ENCODE measurements at places on chromosomes 2 and 18. TPM values are rescaled to one million over a fixed set of nuclear protein-coding genes. Genes with fewer than 3 reads are reported as not detected.

DNA sequence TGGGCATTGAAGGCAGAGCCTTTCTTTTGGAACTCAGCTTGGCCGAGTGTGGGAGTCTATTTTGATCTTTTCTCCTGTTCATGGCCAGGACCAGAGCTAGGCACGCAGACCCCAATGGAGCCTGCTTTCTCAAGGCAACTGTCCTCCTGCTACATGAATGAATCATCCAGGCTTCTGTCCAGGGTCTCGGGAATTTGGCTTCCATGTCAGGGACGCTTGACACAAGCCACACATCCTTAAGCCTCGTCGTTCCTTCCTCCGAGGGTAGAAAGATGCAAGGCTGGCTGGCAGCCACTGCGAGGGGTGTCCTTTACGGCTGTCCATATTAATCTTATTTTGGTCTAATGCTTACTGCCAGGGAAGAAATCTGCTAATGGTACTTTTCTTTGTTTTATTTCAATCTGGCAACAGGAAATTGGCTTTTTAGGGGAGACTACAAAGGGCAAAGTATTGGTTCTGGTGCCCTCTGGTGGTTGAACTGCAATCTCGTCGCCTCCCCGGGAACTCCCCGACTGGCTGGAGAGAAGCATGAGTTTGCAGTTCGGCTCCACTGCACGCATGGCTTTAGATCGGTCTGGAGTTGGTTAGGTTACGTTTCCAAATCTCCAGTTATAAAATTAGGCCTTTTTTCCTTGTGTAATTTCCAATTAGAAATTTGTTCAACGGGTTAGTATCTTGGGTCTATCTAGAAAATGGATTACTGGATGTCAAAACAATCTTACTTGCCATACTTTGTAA is 135.2 kb downstream of the ALPK2 start:
- peak; percentile 74 for DNase-seq

The CCBE1 gene
- 8.0 TPM for total RNA-seq

- DNase-seq: no peak
Measured at GRCh38 chr2:221124532-221125240, 447.4 kb downstream of the EPHA4 start.

- peak; percentile 50 for DNase-seq
Measured at GRCh38 chr18:74493689-74494088, 2.5 kb upstream of the CNDP2 start.

The MBD1 gene
- total RNA-seq: 68.0 TPM

DNA sequence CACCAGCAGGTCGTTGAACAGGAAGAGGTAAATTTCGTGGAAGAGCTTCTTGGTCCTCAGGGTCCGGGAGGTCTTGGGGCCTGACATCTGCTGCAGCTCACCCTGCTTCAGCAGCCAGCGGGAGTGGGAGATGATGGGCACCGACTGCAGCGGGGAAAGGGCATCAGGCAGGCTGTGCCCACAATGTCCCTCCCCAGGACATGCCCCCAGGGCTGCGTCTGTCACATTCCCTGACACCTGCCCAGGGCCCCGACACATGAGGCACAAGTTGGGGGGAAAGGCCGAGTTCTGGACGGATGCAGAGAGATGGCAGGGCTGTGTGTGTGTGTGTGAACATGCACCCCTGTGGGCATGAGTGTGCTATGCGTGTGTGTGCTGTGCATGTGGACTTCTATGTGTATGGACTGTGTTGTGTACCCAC is 13.9 kb downstream of the SNORC start:
- no peak for DNase-seq

The MC4R gene
- total RNA-seq: not detected

GRCh38 chr2:197149546-197149945 is 161.0 kb downstream of the ANKRD44 start:
- no peak for DNase-seq

DNA sequence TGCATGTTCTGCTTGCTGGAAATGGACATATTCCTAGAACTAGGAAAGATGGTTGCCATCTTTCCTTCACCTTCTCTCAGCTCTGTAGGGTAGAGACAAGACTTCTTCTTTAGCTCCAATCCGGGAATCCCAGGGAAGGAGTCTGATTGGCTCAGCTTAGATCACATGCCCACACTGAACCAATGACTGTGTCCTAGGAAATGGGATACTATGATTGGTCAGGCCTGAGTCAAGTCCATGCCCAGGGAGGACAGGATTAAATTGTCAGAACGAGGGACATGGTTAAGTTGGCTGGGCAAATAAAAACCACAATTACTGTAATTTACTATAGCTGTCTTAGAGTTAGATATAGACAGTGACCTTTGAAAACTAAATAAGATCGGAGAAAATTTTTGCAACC is 31.4 kb downstream of the SEMA4F start:
- DNase-seq: no peak

GRCh38 chr2:160842286-160842685 is 317.9 kb upstream of the TANK start:
- DNase-seq: no peak

The FSIP2 gene
- 17.2 TPM for total RNA-seq

GRCh38 chr2:191488135-191488534 is 189.8 kb upstream of the NABP1 start:
- peak; percentile 39 for DNase-seq

DNA sequence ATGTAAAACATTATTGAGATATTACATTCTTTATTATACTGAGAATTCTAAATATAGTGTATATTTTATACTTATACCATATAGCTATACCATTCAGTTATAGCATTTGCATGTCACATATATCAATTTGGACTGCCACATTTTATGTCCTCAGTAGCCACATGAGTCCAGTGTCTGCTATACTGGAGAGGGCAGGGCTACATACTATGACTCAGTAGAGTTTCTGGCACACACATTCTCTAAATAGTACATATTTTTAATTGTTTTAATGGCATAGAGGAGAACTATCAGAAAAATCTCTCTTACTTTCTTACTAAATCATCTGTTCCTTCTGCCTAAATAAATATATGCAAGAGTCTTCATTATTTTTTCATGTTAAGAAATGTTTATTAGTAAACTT is 55.4 kb upstream of the COL5A2 start:
- no peak for DNase-seq

DNA sequence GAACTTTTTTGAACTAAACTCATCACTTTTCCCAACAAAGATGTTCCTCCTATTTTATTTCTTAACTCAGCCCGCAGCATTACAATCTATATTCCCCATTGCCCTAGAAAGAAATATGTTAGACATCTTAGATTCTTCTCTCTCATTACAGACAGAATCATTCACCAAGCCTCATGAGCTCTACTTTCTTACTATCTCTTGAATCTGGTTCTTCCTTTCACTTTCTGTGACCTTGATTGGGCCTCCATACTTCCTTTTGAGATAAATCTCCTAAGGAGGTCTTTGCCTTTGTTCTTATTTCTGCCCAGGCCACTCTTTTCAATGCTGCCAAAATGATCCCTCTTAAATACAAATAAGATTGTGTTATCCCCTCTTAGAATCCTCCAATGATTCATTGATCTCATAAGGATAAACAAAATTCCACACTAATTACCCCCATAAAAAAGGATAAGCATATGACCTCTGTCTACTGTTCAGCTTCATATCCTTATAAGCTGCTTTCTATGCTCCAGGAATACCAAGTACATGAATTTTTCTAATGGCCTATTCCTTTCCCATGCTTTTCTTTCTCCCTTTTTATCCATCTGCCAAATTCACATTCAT is 400.0 kb downstream of the ARHGAP15 start:
- DNase-seq: no peak

The COL6A3 gene
- 22.6 TPM for total RNA-seq

The KRCC1 gene
- total RNA-seq: 58.4 TPM

- DNase-seq: no peak
Measured at GRCh38 chr2:159939946-159940345, 122.5 kb downstream of the PLA2R1 start.

- DNase-seq: no peak
Measured at GRCh38 chr2:12704378-12704777, 12.4 kb upstream of the TRIB2 start.

- DNase-seq: no peak
Measured at GRCh38 chr18:78632111-78632541, 347.5 kb upstream of the SALL3 start.

DNA sequence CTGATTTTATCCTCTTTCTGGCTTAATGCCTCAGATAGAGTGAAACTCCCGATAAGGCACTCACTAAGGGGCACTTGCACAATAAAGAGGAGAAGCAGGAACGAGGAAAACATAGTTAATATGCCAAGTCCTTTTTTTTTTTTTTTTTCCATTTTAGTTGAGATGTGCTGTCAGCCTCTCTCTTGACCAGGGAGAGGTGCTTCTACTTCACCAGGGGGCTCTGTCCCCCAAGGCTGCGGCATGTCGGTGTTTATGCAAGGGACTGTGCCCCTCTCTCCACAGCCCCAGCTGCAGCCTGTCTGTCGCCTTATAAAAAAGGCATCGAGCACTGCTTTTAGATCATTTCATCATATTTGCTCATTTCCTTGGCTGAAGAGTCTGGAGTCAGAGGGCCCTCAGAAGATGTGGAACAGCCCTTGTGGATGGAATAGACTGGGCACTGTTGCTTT is 178.1 kb downstream of the SLC8A1 start:
- DNase-seq: no peak

DNA sequence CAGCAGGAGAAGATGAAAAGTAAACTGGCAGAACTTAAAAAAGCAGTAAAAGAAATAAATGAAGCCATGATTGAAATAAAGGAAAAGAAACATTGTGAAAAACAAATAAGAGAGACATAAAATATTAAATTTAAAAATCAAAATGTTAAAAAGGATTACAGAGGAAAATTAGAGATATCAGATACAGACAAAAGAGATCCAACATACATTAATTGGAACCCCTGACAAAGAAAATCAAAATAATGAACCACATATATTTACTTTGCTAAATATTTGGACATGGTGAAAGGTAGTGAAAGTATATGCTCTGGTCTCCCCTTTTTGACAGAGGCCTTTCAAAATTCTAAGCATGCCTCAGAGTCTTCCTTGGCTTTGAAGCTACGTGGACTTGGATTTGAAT is 79.9 kb upstream of the TGFA start:
- no peak for DNase-seq

The ALK gene
- total RNA-seq: 0.25 TPM

- DNase-seq: peak; percentile 68
Measured at GRCh38 chr18:31942291-31942998, 483 bp downstream of the TRAPPC8 start.

The KRTCAP3 gene
- total RNA-seq: 90.0 TPM

DNA sequence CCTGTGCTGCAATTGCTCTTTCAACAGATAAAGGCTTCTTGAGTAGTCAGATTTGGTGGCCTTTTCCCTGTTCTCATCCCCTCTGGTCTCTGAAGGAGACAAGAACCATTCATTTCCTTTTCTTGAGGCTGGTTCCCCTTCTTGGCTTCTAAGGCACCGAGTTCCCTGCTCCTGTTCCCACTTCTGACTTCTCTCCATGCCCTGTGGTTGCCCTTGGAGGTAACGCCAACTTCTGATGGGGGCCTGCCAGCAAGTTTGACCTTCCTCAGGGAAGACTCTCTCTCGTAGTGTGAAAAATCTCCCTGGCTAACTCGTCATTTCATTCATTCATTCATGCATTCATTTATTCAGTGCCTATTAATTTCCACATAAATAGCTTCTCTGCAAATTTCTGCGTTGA is 302.4 kb upstream of the SOX11 start:
- no peak for DNase-seq

GRCh38 chr2:157497638-157498314 is 53.9 kb upstream of the CYTIP start:
- DNase-seq: no peak

The FAP gene
- 0.34 TPM for total RNA-seq

GRCh38 chr2:216698895-216699294 is 3.5 kb upstream of the IGFBP5 start:
- DNase-seq: no peak

- DNase-seq: no peak
Measured at GRCh38 chr2:14261771-14262170, 370.7 kb upstream of the LRATD1 start.

The C2orf76 gene
- 6.8 TPM for total RNA-seq

DNA sequence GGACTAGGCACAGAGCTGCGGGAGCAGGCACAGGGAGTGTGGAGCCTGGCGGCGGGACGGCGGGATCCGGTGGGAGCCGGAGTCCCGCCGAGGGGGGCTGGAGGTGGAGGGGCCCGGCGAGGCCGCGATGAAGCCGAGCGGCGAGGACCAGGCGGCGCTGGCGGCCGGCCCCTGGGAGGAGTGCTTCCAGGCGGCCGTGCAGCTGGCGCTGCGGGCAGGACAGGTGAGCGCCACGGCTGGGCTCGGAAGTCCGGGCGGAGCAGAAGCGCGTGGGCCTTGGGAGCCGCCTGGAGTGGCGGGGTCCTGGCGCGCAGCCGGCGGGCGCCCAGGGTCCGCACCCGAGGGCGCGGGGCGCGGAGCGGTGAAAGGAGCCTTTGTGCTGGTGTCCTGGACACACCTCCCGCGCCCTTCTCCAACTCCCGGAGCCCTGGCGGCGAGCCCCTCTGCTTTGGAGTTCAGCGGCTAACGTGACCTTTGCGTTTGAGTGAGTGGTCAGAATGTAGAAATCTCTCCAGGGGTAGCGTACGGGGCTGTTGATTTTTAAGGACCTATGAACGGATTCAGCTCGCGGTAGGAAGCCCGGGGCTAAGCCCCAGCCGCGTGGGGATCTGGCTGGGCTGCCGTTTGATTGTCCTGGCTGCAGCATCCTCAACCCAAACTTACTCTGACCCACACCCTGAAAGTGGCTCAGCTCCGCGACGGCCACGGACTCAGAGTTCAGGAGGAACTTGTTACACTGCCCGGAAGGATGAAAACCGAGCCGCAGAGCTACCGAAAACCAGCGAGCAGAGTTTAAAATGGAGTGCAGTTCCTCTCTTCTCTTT is 448 bp downstream of the IMPA2 start:
- DNase-seq: peak; percentile 73
